ENCODE measurements at places on chromosomes 7 and 10.

DNA sequence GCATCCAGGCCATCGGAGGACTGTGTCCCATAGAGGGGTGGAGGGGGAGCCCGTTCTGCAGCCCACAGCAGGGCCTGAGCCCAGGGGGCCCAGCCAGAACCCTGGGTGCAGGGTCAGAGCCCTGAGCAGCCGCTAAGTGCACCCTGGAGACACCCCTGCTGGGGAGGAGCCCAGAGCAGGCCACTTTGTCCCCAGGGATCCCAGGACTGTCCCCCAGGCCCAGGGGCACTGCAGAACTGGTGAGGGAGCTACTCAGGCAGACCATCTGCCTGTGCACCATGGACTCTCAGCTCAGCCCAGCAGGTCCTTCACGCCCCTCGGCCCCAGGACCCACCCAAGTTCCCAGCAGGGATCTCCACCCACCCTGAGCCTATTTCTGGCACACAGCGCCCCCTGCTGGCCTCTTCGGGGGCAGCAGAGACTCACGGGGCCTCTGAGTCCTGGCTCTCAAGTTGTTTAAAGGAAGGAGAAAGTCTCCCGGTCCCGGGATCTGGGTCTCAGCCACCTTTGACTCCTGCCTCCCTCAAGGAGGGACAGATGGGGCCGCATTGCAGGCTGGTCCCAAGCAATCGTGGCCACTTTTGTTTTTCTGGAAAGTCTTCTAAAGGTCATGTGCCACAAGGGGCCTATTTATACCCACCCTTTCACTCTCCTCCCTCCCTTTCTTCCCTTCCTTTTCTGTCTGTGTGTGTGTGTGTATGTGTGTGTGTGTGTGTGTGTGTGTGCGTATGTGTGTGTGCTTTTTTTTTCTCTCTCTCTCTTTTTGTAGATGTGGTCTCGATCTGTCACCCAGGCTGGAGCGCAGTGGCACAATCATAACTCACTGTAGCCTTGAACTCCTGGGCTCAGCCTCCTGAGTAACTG is 90.3 kb downstream of the MYL10 start:
- DNase-seq: peak; percentile 80

DNA sequence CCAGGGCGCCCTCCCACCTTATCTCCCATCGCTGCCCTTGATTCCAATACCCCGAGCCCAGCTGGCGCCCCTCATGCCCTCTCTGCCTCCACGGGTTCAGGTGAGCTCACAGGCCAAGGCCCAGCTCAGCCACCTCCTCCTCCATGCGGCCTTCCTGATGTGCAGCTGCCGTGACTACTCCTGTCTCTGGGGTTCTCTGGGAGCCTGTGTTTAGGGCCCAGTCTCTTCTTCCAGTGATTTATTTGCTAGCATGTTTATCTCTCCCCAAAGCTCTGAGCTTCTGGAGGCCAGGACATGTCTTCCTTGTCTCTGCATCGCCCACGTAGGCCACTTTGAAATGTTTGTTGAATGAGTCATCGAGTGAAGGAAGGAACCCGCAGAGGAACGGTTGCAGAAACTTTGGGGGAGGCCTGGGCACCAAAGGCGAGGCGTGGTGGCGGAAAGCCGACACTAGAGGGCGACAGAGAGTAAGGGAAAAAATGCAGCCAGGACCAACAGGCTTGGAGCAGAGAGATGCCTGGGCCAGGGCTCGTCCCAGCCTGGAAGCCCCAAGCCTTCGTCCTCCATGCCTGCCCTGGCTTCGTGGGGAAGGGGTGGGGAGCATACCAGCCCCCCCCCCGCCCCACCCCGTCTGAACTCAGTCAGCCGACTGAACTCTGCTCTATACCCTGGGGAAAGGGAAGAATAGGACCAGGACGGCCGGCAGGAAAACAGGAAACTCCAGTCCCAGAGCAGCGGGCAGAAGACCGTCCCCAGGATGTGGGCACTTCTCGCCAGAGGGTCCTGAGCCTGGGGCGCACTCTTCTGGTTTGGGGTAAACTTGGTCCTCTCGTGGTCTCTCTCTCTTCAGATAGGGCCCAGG is 10.9 kb upstream of the HSPB1 start:
- peak; percentile 97 for DNase-seq

DNA sequence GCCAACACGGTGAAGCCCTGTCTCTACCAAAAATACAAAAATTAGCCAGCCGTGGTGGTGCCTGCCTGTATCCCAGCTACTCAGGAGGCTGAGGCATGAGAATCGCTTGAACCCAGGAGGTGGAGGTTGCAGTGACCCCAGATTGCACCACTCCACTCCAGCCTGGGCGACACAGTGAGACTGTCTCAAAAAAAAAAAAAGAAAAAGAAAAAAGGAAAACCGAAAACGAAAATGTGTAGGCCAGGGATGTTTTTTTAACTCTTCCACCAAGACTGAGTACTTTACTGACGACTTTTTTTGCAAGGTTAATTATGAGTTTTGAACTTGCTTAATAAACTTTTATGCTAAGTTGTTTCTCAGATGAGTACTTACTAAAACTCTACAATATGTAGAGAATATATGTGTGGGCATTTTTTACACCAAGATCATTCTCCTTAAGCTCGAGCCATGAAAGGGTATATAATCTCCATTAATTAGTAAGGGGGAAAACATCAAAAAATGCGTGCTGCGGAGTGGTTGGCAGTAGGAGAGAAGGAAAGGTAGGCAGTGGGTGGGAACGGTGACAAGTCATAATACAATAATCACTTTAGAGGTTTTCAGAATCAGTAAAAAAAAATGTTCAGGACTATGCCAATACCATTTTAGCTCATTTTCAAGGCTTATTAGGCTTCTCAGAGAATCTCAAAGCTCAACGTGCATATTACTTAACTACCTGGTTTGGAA is 8.6 kb upstream of the ADRB1 start:
- no peak for DNase-seq

GRCh38 chr10:30459283-30459682 is 25.3 kb downstream of the MAP3K8 start:
- no peak for DNase-seq

DNA sequence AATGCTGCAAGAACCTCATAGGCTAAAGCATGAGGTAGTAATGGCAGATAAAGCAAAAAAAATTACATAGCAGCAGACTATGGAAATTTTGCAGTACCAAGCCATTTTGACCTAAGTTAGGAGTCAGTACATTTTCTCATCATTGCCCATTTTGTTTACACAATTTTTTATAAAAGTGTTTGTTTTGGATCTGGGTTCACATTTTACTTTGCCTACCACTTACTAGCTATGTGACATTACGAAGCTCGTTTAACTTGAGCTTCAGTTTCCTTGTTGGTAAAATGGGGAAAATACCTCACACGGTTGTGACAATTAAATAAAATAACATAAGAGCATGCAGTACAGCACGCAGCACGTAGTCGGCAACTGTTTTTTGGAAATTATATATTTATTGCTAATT is 99.6 kb downstream of the ADD3 start:
- DNase-seq: no peak

- no peak for DNase-seq
Observed at GRCh38 chr7:45178241-45179225, 20.9 kb downstream of the RAMP3 start.

- no peak for DNase-seq
Observed at GRCh38 chr7:32115831-32116230, 45.6 kb upstream of the PDE1C start.

- no peak for DNase-seq
Observed at GRCh38 chr10:78973901-78974616, 94.7 kb upstream of the ZMIZ1 start.

GRCh38 chr7:54615-55014 is 137.8 kb upstream of the FAM20C start:
- DNase-seq: no peak

- DNase-seq: peak; percentile 39
Observed at GRCh38 chr10:113454341-113455061, 98.4 kb upstream of the HABP2 start.

DNA sequence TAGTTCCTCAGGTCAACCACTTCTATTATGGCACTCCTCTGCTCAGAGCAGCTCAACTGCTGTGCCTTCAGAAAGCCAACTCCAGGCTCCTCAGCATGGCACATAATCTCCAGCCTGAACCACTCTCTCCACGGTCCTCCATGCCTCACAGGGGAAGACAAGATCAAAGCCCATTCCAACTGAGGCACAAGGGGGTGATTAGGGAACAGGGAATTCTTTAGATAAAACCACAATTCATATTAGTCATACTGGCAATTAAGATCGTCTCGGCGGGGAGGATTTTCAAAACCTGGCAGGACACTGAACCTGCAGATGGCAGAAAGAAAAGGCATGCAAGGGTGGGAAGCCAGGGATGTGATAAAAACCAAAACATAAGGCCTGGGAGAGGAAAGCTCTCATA is 361.6 kb downstream of the FGFR2 start:
- no peak for DNase-seq

- DNase-seq: no peak
Observed at GRCh38 chr7:83548250-83548649, 100.7 kb downstream of the SEMA3E start.

- no peak for DNase-seq
Observed at GRCh38 chr7:2022021-2022409, 210.7 kb downstream of the MAD1L1 start.

DNA sequence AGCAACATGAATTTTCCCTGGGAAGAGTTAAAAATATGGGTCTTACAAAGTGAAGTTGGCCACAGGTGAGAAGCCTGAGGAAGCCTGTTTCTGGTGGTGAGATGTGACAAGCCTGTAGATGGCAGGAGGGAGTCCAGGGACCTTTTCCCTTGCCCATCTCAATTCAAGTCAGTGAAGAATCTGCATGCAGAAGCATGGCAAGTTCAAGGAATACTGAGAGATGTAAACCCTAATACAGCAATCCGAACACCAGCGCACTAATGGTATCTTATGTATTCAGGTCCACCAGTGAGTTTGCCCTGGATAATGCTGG is 73.6 kb downstream of the RHOBTB1 start:
- no peak for DNase-seq

DNA sequence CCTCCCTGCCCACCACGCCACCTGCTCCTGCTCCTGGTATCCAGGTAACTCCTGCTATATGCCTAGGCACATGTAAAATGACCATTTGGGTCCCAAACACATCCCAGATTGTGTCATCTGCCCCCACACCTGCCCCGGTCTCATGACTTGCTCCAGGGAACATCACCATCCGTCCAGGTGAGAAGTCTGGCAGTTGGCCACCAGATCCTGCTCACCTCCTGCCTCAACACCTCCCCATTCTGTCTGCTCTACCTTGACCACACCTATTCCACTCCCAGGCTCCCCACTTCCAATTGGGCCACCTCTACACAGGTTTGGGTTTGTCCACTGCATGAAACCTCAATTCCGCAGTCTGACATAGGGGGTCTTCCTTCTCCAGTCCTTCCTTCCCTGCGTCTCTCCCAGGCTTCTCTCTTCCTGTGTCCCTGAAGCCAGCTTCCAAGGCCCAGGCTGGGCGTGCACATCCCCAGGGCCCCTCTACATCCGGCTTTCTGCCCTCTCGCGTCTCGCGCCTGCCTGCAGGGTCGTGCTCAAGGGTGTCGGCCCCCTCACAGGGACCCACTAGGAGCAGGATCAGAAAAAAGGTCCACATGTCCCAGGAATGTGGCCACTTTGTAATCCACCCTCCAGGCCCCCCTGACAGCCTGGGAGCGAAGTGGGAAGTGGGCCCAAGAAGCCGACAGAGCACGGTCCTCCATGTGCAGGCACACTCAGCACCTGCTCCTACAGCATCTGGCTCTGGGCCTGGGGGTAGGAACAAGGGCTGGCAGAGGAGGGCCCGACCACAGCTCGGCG is 49.3 kb upstream of the DAGLB start:
- no peak for DNase-seq

DNA sequence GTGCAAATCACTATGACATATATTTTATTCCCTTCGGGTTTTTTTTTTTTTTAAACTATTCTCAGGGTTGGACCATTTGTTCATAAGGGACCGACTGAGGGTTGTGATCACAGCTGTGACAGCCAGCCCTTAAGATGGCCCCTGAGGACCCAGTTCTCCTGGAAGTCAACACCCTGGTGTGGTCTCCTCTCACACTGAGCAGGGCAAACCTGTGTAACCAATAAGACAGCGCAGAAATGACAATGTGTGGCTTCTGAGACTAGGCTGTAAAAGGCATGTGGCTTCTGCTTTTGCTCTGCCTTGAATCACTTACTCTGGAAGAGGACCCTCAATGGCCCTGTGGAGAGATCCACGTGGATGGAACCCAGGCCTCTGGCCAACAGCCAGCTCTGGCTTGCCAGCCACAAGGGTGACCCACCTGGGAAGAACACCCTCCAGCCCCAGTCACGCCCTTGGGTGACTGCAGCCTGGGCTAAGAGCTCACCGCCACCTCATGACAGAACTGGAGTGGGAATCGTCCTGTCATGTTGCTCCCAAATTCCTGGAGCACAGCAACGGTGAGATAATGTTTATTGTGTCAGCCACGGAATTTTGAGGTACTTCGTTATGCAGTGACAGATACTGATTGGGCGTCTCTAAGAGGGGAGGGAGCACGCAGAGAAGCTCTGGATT is 127.1 kb downstream of the CLEC2L start:
- no peak for DNase-seq

DNA sequence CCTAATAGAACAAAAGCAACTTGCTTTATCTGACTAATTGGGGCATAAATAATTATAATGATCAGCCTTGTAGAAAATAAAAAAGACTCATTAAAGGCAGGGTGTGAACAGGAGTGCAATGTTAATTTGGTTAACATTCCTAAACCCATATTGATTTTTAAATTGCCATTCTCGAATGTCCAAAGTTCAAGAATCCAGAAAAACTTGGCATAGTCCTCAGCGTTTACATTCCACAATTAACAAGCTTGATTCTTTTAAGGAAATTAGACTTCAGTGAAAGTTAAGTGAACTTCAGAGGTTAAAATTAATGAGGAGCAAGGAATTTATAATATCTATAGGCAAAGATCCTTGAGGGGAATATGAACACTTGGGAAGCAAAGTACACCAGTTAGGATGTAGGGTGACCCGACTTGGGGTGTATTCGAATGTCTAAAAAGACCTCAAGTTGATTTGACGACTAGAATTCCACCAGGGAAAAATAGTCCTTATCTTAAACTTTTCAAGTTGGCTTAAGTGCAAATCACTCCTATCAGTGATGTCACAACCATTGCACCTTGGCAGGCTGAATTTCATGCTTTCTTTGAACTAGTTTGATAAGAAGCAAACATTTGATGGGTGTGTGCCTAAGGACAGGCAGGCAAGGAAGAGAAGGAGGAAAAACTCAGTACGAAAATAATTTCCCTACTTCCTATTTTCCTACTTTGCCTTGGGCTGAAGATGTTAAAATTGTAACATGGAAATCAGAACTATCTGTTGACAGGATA is 830.4 kb upstream of the COBL start:
- no peak for DNase-seq

GRCh38 chr7:52269669-52270068 is 765.8 kb upstream of the POM121L12 start:
- DNase-seq: no peak

DNA sequence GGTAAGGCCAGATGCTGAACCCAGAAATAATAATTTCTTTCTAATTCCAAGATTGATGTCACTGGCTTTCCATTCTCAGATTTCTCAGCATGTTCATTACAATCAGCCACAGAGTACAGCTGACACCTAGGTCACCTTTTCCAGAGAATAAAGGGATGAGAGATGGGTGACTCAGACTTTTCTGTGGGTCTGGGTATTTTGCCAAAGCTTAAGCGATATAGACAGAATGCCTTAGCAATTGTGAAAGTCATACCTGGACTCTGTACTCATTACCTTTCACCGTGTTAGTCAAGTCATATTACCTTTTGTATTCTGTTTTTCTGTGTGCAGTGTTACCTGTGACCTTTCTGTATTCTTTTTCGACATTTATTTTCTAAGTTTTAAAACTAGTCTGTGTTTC is 10.6 kb upstream of the PRTFDC1 start:
- no peak for DNase-seq

GRCh38 chr10:35336921-35337823 is 863 bp downstream of the CCNY start:
- peak; percentile 50 for DNase-seq

- DNase-seq: no peak
Observed at GRCh38 chr7:133025056-133025455, 56.8 kb downstream of the CHCHD3 start.
